ENCODE measurements at places on chromosomes 4 and X.
A peak's percentile ranks its signal among the peaks of the same experiment; 100 is the strongest.

DNA sequence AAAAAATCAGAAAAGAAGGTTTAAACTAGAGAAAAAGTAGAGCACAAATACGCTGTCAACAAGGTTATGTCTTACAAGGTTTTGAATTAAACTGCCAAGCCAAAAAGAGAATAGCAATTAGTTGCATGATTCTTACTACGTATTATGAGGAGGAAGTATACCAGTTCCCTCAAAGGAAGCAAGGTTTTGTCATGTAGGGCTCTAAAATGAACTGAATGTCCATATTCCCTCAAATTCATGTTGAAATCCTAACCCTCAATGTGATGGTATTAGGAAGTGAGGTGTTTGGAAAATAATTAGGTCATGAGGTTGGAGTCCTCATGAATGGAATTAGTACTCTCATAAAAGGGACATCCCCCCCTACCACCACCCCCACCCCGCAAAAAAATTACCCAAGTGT, 201.0 kb downstream of the FBXW7 start:
- no peak for DNase-seq

DNA sequence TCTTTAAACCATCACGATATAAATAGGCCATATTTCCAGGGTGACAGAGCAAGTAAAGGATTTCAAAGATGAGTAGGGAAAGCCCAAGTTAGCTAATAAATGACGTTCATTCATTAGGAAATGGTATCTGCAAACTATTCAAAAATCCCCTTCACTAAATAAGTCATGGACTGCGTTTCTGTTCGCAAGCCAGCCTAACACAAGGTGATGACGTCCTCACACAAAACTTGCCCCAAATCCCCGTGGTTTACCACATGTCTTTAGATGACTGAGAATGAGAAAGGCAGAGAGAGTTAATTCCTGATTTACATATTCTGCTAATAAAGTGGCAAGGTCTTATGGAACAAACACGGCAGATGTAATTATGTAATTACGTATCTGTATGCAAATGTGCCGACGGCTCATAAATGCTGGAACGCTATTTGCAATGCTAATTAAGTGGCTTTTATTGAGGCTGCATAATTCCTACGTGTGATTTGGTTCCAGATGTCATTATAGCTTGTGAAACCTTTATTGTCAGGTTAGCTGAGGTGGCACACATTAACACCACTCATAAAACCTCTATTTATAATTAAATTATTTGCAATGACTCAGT, 437.7 kb upstream of the FRG1 start:
- no peak for DNase-seq

- DNase-seq: peak; percentile 26
These were observed 1.1 kb downstream of the PJA1 start for GRCh38 chrX:69163936-69164741.

- no peak for DNase-seq
These were observed 12.3 kb downstream of the MSX1 start for GRCh38 chr4:4871573-4872313.

DNA sequence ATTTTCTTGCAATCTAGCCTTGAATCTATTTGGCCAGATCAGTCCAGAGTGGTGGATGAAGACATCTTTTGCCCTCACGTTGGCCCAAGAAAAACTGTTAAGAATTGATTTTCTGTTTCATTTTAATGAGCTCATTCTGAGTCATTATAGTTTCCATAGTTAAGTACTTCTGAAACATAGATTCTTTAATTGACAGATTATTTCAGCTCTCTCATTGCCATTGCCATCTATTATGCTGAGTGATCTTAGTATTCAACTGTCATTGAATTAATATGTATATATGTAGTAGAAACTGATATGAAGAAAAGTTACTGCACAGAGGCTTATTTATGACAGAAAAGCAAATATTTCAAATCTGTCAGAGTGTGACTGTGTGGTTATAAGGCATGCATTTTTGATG, 45.5 kb upstream of the PPP1R2C start:
- no peak for DNase-seq

- no peak for DNase-seq
These were observed 36.9 kb downstream of the SNCA start for GRCh38 chr4:89800012-89800516.

- DNase-seq: no peak
These were observed 84.3 kb downstream of the RRAGB start for GRCh38 chrX:55801811-55802210.

GRCh38 chr4:164866817-164867490, 10.0 kb upstream of the APELA start:
- no peak for DNase-seq

DNA sequence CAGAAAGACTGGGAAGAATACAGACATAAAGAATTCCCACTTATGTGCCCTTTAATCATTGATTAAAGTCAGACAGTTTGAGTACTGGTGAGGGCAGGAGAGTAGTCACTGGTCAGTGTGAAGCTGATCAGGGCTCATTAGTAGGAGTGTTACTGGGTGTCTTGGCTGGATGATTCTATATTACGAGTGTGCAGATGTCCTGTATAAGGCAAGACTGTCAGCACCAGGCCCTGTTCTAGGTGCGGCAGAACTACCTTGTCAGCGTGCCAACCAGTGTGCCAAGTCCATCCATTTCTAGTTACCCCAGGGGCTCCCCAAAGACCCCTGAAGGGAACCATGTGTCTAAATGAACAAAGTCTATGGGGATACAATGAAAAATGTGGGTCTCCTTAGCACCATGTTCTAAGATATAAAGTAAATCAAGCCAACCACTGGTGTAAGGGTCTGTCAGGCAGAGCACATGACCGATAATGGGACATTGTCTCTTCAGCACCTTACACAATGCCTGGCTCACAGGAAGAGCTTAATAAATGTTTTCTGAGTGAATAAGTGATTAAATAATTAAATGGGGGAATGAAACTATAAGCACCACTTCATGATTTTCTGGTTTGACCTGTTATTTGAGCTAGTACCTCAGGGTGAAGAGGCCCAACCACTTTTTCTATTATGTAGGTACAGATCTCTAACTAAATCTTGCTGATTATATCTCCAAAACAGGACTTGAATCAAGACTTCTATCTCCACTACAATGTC, 205.0 kb downstream of the CAMK2D start:
- DNase-seq: no peak

DNA sequence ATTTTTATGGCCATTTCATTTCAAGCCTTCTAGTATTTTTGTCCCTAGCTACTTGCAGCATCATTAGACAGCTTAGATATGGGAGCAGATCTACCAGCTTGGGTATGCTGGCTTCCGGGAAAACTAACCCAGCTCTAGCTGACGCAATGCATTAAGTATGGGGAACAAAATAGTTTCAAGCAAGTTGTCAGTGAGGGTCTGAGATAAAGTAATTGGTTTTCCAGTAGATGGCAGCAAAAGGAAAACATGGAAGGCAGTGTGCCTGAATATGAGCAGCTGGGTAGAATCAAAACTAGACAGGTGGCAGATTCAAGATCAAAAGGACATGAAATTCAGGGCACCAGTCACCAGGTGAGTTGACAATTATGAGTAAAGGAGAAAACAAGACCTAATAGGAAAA, 340.9 kb upstream of the CTSO start:
- no peak for DNase-seq

GRCh38 chrX:108740299-108740774, 4.0 kb upstream of the IRS4 start:
- DNase-seq: no peak

GRCh38 chrX:109635146-109635545, 10.2 kb upstream of the KCNE5 start:
- DNase-seq: no peak

DNA sequence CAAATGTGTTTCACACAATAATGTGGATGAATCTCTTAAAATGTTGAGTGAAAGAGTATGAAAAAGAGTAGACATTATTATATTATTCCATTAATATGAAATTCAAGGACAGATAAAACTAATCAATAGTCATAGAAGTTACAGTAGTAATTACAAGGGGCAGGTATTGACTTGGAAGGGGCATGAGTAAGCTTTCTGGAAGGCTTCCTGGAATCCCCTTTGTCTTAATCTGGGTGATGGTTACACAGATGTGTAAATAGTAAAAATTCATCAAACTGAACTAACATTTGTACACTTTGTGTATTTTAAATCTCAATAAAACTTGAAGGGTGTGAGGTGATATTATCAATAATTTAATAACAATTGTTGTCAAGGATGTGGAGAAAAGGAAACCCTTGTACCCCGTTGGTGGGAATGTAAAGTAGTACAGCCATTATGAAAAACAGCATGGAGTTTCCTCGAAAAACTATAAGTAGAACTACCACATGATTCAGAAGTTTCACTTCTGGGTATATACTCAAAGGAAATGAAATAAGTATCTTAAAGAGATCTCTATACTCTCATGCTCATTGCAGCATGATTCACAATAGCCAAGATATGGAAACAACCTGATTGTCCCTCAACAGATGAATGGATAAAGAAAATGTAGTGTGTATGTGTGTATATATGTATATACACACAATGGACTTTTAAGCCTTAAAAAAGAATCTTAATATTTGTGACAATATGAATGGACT, 96.9 kb upstream of the MID1IP1 start:
- no peak for DNase-seq

- DNase-seq: no peak
These were observed 20.2 kb upstream of the SETD7 start for GRCh38 chr4:139576219-139576618.

DNA sequence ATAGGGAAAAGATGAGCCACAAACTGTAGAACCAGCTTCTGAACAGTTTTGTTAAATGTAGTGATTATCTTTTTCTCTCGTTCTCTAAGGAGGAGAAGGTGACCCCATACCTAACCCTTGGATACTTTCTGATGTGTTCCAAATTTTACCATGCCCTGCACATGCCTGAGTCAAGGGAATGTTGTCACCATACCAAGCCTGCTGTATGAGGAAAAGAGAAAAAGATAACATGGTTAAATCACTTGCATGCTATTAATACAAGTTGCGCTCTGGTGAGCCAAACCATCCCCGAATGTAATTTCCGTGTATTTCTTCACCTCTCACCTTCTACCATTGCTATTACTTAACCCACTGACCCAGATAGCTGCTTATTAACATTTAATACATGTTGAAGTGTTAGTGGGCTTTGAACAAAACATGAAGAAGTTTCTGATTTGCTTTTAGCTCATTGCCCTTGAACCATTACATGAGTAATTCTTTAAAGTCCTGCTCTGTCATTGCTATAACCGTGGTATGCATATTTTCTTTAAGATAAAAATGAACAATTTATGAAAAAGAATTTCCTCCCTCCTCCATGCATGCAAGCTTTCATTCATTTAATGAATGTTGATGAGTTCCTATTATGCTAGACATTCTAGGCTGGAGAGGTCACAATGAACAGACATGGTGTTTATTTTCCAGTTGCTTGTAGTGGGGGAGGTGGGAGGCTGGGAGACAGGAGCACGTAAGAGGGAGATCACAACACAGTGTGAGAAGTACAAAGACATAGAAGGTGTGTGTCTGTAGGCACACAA, 13.6 kb upstream of the KIT start:
- DNase-seq: no peak

DNA sequence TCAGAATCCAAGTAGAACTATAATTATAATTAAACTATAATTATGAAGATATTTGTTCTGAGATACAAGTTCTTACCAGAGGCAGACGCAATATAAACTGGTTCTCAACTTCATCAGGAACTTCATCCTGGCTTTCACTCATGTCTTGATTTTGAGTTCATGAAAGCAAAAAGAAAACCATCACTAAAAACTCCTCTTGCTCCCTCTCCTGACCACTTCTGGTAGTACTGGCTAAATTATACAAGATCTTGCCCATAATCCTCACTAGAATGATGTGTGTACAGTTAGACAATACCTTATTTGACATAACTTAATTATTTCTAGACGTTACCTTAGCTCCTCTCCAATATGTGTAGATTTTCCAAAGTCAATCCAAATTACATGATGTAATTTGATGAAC, 3.7 kb downstream of the TAF7L start:
- DNase-seq: peak; percentile 4

- no peak for DNase-seq
These were observed 121.3 kb downstream of the NWD2 start for GRCh38 chr4:37365888-37366287.
